ENCODE measurements at places on chromosomes 11 and 22.

GRCh38 chr22:17566776-17567175, 3.5 kb downstream of the SLC25A18 start:
- no peak for DNase-seq

DNA sequence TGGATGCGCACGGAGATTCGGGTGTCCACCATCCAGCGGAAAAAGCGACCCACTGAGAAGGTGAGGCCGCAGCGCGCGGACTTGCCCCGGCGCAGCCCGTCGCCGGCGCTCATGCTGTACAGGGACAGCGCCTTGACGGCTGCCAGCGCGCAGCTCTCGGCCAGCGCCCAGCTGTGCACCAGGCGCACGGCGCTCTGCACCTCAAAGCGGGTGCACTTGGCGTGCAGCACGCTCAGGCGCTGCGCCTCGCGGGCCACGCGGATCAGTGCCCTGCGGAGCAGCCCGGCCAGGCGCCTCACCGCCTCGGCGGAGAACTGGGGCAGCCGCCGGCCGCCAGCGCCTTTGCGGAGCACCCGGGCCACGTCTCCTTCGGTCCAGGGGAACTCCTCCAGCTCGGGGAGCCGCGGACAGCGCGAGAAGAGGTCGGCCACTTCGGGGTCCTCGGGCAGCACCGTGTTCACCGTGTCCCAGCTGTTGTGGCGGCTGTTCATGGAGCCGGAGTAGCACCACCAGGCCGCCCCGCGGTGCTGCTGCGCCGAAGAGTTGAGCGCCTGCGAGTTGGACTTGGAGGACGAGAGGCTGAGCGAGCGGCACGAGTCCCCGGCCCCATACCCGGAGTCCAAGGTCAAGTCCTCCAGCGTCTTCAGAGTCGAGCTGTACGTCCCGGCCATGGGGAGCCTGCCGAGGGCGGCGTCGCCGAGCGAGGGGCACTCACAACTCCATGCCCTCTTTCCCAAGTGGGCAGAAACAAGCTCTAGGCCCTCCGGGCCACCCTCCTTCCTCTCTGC, 703 bp downstream of the ABTB2 start:
- DNase-seq, result no peak

- DNase-seq, result peak; percentile 98
Measured at GRCh38 chr22:25492841-25493734, 71.4 kb upstream of the GRK3 start.

DNA sequence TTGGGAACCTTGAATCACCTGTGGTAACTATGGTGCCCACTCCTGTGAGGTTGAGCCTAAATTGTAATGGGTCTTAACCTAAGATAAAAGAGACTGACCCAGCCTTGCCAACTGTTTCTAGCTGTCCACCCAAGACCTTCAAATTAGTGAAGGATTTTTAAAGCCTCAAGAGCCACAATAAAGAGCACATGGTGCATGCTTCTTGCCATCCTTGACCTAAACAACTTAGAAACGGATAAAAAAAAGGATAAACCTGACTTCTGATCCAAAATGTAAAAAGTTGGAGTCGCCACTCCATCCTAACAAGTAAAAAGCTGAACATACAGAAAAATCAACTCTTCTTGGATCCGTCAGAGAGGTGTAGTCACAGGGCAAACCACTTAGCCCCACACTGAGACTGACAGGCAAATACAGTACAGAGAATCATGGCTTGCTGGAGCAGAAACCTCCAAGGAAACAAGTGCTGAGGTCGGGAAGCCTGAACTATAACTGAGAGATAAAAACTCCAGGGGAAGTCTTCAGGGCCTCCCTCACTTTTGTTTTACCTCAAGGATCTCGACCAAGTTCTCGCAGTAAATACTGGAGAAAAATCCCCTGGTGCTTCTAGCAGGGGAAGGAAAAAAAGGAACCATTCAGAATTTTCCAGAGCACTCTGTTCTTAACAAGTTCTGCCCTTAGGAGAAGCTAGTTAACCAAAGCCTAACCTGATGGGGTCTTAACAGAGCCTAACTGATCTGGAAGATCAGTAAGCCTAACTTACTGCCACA, 16.3 kb downstream of the ENTHD1 start:
- DNase-seq, result no peak

DNA sequence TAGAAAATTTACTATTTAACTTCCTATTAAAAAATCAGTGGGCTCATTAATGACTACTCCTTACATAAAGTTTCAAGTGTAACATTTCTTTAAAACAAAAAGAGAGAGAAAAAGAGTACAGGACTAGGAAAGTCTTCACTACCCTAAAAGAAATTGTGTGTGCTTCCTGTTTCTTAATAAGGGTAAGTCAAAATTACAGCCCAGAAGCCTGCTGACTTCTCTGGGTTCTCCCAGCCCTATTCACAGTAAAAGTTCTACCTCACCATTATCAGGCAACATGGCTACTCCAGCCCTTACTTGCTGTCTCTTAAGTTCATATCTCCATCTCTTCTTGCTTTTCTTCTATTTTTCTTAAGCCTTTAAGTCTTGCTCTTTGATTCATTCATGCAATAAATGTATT, 20.3 kb upstream of the ZC3H12C start:
- DNase-seq, result no peak
